SK-N-MC (cell line): ENCODE measurements at places on chromosomes 12 and 14.

DNA sequence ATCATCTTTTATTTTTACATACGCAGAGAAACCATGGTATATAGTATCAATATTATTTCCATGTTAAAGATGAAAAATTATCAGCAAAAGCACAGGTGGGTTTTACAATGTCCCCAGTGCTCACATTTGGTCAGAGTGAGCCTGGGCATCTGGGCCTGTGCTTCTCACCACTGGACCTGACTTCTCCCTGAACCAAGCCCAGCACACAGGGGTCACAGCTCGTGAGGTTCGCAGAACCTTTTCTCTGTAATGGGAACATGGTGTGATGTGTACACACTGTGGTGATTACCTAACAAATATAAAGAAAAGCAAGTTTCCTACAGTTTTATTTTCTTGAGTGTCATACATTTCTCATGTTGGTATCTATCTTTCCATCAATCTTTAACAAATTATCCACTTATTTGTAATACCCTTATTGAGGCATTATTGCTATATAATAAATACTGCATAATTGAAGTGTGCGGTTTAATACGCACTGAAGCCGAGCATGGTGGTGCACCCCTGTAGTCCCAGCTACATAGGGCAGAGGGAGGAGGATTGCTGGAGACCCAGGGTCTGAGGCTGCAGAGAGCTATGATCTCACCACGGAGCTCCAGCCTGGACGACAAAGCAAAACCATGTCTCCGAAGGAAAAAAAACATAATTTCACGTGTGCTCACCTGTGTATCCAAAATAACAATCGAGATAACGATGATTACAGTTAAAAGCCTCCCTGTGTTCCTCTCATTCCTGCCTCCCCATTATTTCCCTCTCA lies 743.2 kb downstream of the TMEM121 start:
- no peak for DNase-seq

- no peak for DNase-seq
These were observed 40.1 kb downstream of the CCDC60 start for GRCh38 chr12:119374635-119375034.

GRCh38 chr14:30006695-30007094 lies 79.0 kb upstream of the PRKD1 start:
- DNase-seq = no peak

DNA sequence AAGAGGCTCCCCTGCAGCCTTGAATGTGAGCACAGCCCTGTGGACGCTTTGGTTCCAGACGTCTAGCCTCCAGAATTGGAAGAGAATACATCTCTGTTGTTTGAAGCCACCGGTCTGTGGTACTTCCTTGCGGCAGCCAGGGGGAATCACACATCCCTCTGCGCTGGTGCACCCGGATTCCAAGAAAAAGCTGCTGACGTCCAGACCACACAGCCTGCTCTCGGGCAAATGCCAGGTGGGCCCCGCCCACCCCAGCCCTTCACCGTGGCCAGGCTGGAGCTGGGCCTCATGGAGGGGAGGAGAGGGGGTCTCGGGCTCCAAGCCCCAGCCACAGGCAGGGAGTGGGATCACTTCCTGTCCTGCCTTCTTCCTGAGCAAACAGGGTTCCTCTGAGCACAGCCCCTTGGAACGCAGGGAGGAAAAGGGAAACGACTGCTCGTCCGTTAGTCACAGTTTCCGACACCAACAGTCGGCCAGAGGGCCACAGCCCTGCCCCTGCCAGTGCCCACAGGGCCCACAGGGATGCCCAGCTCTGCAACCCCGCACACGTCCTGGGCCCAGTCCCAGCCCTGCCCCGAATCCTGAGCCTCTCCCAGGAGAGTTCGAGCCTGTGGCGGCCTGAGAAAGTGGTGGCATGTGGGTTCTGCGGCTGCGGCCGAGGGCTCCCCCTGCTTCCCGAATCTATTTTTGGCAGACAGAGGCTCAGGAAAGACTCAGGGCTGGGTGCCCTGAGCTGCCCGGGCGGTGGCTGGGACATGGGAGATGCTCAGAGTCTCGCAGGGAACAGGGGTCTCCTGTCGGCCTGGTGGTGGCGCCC lies 85.3 kb downstream of the RFLNA start:
- DNase-seq = no peak

GRCh38 chr14:45290547-45290946 lies 37.5 kb upstream of the MIS18BP1 start:
- no peak for DNase-seq

GRCh38 chr12:5914387-5915149 lies 30.5 kb downstream of the ANO2 start:
- no peak for DNase-seq
